ENCODE measurements at places on chromosomes 7 and 10.

- DNase-seq: no peak
Measured at GRCh38 chr7:922334-923107, 32.0 kb downstream of the ADAP1 start.

DNA sequence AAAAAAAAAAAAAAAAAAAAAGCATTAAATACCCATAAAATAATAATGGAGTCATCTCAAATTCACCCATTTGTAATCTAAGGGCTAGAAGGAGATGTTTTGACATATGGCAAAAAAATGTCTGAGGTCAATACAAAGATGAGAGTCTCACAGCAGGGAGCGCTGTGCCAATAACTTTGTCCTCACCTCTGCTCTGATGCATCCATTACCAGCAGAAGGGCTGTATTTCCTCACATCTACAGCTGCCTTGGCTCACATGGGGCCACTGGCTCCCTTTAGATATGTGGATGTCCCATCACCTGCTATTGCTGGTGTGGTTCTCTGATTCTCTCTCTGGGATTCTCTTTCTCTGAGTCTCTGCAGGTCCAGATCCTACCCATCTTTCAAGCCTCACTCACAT is 90.3 kb upstream of the FAM133B start:
- DNase-seq: no peak

- no peak for DNase-seq
Measured at GRCh38 chr10:29649561-29650551, 15.1 kb upstream of the SVIL start.

DNA sequence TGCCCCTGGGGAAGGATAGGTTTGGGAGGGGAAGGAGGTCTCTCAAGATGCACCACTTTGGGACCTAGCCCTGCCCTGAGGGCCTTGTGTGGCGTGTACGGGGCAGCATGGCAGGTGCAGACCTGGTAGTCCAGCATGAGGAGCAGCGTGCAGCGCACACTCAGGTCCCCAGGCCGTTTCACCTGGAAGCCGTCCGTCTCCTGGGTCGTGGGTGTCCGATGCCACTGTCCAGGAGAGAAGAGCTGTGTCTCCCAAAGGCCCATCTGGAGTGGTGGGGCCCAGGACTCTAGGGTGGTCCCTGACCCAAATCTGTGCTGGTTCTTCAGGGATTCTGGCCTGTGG is 6.8 kb downstream of the SMARCD3 start:
- no peak for DNase-seq

- DNase-seq: no peak
Measured at GRCh38 chr7:100087055-100087750, 1.6 kb upstream of the COPS6 start.

DNA sequence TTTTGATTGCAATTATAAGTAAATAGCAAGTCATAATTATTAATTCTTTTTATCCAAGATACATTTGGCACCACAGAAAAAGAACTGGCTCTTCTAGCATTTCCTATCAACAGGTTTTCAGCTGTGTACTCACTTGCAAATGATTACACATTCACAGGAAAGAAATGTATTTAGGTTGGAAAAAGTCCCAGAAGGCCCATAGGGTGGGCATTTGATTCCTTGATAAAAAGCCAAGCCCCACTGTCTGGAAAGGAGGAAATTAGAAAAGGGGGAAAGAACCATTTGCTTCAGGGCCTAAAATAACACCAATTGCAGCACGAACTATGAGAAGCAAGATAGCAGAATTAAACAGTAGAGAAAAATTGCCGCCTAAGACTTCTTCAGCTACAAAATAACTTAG is 80.8 kb upstream of the COL1A2 start:
- peak; percentile 37 for DNase-seq

- no peak for DNase-seq
Measured at GRCh38 chr10:117536072-117536865, 6.3 kb upstream of the EMX2 start.

DNA sequence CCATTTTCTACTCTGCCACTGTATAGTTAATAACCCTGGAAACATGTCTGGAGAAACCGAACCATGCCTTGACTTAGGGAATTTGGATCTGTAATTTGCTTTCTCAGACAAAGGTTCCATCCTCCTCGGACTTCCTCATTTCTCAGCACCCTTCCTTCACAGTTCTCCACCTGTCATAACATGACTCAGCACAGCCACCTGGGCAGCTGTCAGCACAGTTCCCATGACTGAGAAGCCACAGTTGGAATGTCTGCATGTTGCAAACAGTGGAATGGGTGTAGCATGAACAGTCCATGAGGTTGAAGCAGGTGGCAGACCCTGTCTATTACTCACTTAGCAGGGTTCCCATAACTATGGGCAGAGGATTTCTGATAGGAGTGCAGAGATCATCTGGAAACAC is 634 bp upstream of the OR9A4 start:
- DNase-seq: no peak

GRCh38 chr7:70762696-70763095 is 369.2 kb upstream of the GALNT17 start:
- no peak for DNase-seq

GRCh38 chr7:80218723-80219122 is 84.1 kb downstream of the GNAI1 start:
- DNase-seq: no peak

DNA sequence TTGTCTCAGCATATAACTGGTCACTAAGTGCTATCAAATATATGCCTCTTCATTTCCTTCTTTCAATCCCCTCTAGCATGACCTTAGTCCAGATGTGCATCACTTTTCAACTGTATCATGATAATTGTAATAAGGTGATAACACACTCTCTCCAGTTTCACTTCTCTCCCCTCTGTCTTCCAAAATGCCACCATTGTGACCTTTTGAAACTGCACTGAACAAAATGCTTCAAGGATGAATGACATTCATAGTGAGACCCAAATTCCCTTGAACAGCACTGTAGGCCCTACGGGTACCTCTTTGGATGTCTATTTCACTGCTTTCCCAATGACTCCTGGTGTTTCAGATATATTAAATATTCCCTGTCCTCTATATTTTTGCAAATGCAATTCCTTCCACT is 224.8 kb downstream of the DNAJB9 start:
- DNase-seq: no peak

- no peak for DNase-seq
Measured at GRCh38 chr10:11173042-11173441, 155.4 kb downstream of the CELF2 start.

GRCh38 chr7:17070231-17070708 is 188.5 kb upstream of the AGR3 start:
- no peak for DNase-seq

DNA sequence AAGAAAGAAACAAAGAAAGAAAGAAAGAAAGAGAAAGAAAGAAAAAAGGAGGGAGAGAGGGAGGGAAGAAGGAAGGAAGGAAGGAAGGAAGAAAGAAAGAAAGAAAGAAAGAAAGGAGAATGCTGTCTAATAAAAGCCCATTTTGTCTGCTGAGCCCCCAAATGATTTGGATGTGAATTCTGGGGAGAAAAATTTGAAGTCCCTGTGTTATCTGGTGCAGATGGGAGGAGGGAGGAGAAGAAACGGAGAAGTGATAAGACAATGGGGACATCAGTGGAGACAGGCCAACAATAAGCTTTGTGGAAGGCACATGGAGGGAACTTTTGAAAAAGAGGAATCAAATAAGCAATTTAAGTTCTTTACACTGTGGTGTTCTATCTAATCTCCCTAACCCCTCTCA is 24.6 kb upstream of the TMEM273 start:
- DNase-seq: no peak

DNA sequence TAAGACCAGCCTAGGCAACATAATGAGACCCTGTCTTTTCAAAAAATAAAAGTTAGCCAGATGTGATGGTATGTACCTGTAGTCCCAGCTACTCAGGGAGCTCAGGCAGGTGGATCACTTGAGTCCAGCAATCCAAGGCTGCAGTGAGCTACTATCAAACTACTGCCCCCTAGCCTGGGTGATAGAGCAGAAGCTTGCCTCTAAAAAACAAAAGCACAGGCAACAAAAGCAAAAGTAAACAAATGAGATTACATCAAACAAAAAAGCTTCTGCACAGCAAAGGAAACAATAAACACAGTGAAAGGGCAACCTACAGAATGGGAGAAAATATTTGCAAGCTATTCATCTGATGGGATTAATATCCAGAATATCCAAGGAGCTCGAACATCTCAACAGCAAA is 65.4 kb downstream of the FANK1 start:
- DNase-seq: no peak

DNA sequence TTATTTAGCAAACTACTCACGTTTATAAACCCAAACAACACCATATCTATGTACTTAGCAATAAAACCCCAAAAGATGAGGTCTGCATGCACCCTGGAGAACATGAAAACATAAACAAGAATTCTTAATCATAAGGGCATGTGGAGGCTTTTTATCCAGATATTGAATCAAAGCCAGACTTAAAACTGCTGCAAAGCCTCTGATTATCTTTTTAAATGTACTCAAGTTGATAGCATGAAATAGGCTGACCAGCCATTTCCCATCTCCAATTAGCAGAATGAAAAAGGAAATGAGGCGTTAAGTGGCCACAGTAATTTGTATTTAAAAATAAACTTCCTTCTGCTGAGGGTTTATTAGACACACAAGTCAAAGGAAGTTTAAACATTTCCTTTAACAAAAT is 48.3 kb downstream of the ITIH5 start:
- DNase-seq: no peak

GRCh38 chr10:50382576-50383023 is 131.3 kb upstream of the ASAH2 start:
- no peak for DNase-seq

DNA sequence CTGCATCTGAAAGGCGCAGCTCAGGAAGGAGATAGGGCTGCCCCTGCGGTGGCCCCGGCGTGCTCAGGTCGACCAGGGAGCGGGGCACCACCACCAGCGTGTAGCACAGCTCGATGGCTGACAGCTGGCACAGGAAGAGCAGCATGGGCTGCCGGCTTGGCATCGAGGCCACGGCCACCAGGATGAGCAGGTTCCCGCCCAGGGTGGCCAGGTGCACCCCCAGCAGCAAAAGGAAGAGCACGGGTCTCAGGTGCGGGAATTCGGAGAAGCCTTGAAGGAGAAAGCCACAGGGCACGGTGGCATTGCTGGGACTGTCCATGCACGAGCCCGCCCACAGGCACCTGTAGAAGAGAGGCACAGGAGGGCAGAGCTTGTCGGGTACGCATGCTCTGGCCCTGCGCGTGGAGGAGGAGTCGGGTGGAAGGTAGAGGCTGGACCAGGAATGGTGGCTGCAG is 33.9 kb downstream of the TAS2R41 start:
- DNase-seq: no peak

DNA sequence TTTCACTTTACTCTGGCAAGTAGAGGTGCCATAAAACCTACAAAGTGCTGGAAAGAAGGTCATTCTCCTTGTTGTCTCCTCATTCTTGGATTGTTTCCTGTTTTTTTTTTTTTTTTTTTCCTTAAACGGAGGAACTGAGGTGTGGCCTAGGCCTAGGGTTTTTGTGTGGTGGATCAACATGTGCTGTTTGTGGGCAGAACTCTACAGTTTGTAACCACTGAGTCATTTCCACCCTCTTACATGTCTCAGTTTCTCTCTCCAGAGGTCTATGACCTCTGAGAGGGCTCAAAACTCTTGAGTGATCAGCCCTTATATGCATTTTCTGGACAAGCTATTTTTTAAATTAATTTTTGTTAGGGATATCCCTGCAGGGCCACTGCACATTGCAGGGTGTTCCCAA is 296.0 kb downstream of the PPP1R3A start:
- no peak for DNase-seq

- DNase-seq: no peak
Measured at GRCh38 chr10:15231426-15231825, 62.9 kb upstream of the NMT2 start.

DNA sequence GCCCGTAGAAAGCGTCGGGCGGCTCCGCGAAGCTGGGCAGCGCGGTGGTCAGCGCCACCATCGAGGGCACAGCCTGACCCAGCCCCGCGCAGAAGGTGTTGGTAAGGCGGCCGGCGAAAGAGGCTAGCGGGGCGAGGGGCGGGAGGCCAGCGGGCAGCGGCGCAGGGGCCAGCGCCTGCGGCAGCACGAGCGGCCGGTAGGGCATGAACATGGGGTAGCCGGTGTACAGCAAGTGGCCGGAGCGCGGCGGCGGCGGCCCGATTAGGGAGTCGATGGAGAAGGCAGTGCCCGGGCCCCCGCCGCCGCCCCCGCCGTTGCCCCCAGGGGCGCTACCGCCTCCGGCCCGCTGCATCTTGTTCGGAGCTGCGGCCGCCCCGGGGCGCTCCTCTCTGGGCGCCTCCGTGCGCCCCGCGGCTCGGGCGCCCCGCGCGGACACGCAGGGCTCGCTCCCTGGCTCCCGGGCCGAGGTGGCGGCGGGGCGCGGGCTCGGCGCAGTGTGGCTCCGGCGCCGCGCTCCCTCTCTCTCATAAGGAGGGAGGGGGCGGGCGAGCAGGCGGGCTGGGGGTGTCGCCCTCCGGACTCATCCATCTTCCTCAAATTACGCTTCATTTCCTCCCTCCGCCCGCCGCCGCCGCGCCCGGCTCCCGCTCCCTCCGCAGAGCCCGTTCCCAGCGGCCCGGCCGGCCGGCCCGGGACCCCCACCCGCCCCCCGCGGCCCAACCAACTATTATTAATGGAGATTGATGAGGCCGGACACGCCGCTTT is at the start of gene GBX1:
Gene GBX1 (minus strand): TSS at position 498 of the 765 bp plus-strand sequence. CDS start 146 bp downstream, at position 352.
- DNase-seq: no peak

DNA sequence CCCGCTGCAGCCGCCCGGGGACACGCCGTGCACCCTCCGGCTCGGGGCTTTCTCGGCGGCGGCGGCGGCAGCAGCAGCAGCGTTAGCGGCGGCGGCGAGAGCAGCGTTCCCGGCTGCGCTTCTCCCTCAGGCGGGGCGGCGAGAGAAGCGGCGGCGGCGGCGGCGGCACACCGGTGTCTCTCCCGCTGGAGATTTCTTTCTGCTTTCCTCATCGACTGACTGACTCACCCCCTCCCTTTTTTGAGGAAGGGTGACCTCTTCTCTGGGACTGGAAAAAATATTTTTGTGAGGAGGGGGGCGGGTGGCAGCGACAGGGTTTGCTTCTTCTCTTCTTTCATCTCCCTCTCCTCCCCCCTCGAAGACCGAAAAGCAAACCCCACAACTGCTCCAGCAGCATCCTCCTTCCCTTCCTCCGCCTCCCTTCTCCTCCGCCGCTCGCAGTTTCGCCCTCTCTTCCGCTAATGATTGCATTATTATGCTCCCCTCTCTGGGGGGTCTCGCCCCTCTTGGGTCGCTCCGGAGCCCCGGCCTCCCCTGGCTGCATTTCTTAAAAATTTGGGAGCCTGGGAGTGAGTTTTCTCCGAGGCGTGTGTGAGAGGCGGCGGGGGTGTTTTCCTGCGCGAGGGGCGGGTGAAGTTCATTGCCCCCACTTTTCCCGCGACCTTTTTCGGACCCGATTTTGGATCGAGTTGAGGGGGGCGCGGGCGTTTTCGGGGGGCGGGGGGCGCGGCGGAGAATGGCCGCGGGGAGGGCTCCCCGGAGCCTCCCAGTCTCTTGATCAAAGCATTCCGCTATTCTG is 411 bp downstream of the AUTS2 start:
- DNase-seq: no peak

- no peak for DNase-seq
Measured at GRCh38 chr10:84542522-84543490, 214.4 kb downstream of the CCSER2 start.

DNA sequence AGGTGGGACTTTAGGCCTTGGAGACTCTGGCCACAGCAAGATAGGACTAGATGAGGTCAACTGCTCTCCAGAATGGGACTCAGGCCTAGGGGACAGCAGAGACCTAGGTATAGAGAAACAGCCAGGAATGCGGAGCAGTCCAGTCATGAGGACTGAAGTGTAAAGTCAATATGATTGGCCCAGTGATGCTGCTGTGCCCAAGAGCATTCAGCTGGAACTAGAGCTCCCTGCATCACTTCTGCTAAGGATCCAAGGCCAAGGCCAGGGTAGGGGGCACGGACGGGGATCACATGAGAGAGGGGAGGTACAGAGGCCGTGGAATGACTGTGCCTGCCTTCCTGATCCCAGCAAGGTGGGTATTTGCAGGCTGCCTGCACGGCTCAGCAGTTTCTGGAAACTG is 237.9 kb downstream of the FRMD4A start:
- DNase-seq: no peak

Data from right hindlimb (tissue), 1 donor.